ENCODE measurements at places on chromosomes 6 and 20.

DNA sequence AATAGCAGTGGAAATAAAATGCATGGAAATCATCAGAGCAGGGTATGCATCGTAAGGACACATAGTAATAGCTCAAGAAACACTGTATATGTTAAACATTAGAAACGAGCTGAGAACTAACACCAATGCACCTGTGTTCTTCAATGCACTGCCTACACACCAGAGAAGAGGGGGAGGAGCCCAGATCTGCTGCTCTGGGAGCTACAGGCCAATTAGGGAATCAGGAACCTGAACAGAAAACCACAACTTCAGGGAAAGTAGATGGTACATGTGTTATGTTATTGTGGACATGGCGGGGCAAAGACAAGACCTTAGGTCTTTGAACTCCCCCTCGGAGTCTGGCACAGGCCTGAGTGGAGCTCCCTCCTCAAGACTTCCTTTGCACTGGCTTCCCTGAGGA lies 39.7 kb downstream of the RIPOR3 start:
- DNase-seq = no peak

DNA sequence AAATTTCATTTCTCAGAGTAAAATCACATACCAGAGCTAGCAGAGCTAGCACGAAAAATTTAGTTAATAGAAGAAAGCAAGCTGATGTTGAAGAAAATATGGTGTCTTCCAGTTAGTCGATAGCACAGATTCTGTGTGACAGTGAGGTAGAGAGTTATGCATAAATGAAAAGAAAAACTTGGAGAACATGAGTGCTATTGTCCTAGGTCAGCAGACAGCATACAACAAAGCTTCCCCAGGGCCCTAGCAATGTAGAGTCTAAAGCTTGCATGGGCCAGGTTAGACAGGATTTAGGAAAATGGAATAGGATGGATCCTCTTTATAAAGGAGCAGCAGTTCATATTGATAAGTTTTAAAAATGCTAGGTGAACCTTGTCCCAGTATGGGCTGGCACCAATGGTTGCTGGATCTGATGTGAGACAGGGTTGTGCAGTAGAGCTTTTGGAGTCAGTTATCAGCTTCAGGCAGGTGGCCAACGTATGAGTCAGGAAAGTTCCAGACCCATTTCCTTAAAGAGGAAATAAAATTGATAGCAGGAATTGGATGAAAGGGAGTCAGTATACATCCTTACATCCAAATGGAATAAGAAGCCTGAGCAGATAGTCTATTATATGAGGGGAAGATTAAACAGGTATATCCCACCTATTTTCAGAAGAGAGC lies 277.2 kb downstream of the FRK start:
- DNase-seq = peak; percentile 19

DNA sequence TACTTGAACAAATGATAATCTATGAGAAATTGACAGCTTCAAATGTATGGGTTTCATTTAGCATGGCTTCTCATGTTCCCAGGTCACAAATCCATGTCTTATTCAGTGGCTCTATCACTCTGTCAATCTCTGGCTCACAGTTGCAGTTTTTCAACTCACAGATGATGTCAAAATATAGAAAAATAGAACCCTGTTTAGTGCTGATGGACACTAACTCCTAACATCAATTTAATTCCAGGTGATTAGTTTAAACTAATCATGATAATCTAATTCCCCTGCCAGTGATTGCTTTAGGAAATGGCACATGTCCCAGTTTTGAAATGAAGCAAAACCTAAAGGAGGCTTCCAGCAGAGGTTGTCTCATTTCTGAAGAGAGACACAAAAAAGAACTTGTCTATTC lies 13.0 kb downstream of the KHDC1 start:
- DNase-seq = no peak

- no peak for DNase-seq
Observed at GRCh38 chr6:101392586-101393230, 800 bp upstream of the GRIK2 start.

DNA sequence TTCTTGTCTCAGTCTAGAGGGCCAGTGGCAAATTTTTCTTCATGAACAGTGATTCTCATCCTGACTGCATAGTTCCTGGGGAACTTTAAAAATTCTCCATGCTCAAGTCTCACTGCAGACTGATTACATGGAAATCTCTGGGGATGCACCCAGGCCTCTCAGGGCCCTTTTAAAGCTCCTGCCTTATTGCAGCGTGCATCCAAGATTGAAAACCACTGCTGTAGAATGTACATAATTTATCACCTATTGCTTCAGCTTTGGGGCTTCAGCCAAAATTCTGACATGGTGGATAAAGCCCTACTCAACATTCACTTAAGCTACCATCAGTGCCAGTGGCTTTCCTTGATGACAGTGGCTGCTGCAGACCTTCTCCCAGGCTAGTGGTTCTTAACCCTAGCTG lies 143.8 kb downstream of the BTBD3 start:
- DNase-seq = no peak

DNA sequence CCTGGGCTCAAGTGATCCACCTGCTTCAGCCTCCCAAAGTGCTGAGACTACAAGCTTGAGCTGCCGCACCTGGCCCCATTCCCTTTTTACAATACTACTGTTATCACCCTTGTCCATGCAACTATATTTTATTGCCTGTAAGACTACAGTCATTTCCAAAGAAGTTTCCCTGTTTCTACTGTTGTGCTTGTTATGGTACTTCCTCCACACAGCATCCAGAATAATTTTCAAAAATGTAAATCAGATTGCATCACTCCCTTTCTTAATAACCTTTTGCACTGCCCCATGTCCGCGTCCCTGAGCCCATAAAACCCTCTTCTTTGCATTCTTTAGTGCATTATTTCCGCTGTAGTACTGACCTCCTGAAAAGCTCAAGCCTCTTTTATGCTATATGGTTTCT lies 128.9 kb upstream of the AKIRIN2 start:
- DNase-seq = no peak

- peak; percentile 11 for DNase-seq
Observed at GRCh38 chr6:36912030-36912454, 26.3 kb downstream of the C6orf89 start.

GRCh38 chr20:16556301-16556700 lies 16.9 kb downstream of the KIF16B start:
- no peak for DNase-seq

- peak; percentile 98 for DNase-seq
Observed at GRCh38 chr20:63740627-63741353, 1.2 kb downstream of the SLC2A4RG start.

DNA sequence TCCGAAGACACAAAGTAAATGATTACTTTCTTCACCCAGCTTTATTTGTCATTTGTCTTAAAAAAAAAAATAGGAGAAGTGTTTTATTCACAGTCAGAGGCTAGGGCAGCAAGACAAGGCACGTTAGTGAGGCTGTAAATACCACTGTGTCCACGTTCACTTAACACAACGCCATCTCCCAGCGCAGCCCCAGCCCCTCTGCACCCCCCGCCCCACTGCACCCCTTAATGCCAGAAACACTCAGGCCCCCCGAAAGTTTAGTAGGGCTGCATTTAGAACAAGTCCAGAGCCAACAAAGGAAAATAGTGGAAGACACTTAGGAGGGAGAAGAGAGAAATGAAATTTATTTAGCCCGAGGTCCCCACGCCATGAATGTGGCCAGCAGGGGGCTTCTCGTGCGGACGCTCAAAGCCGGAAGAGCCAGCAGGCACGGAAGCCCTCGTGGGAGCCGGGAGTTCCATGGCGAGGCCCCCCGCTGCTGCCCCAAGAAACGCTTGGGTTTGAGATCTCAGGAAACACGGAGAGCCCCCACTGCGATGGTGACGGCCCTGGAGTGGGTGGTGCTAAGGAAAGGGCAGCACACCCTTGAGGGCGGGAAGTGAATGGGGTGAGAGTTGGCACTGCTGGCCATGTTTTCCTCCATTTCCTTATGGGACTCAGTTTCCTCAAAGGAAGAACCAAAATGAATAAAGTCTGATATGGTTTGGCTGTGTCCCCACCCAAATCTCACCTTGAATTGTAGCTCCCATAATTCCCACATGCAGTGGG lies 50.2 kb downstream of the IYD start:
- peak; percentile 73 for DNase-seq

- no peak for DNase-seq
Observed at GRCh38 chr20:61799928-61800327, 265.8 kb downstream of the TAF4 start.

- DNase-seq = no peak
Observed at GRCh38 chr6:167570460-167571400, 245.8 kb downstream of the TTLL2 start.

GRCh38 chr6:6556738-6557503 lies 31.6 kb upstream of the LY86 start:
- DNase-seq = peak; percentile 50

GRCh38 chr6:25851961-25852360 lies 20.1 kb upstream of the SLC17A1 start:
- DNase-seq = no peak

DNA sequence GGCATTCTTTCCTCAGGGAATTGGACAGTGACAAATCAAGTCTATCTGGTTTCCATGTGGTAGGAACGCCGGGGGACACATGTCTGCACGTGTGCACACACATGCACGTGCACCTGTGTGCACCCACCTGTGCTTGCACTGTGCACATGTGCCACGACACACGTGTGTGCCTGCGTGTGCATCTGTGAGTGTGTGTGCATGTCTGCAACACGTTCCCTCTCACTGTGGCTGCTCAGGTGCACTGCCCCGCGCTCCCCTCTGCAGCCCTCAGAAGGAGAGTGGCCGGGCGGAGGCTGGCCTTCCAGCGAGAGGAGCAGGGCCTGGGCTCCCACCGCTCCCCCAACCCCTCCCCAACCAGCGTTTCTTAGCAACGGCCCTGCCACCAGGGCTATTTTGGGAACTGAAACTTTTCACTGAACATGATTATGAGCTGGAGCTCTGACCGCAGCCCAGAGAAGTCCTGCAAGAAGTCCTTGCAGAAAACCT lies 147.8 kb downstream of the PHACTR3 start:
- DNase-seq = no peak

- no peak for DNase-seq
Observed at GRCh38 chr6:135296715-135297114, 115.6 kb downstream of the MYB start.

DNA sequence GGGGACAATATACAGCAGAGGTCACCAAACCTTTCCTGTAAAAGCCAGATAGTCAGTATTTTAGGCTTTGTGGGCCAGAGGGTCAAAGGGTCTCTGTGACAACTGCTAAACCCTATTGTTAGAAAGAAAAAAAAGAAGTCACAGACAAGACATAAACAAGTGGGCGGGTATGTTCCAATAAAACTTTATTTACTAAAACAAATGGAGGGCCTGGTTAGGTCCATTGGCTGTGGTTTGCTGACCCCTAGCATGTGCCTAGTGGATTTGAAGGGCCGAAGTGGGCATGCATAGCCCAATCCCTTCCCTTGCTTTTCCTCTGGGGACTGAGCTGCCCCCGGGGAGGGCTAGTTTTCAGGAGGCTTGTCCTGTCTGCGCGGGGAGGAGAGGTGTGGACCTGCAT lies 78.9 kb downstream of the SULF2 start:
- no peak for DNase-seq

GRCh38 chr6:1312203-1312472 lies 240 bp downstream of the FOXQ1 start:
- DNase-seq = no peak

- DNase-seq = no peak
Observed at GRCh38 chr20:16224836-16225235, 348.4 kb downstream of the KIF16B start.

DNA sequence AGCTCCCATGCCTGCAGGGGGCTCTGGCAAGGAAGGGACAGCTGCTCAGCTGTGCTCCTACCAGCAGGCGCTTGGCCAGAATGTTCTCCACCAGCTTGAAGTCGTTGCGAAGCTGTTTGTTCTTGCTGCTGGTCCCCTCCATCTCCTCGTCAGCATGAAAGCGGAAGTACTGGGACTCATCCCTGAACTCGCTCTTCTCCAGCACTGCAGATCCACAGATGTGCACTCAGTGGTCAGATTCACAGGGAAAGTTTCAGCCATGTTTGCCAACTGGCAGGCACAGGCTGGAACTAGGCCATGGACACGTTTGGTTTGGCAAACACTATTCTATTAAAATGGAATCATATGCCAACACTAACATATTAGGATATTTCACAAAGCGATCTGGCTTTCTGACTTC lies 167.9 kb downstream of the PREX1 start:
- no peak for DNase-seq

DNA sequence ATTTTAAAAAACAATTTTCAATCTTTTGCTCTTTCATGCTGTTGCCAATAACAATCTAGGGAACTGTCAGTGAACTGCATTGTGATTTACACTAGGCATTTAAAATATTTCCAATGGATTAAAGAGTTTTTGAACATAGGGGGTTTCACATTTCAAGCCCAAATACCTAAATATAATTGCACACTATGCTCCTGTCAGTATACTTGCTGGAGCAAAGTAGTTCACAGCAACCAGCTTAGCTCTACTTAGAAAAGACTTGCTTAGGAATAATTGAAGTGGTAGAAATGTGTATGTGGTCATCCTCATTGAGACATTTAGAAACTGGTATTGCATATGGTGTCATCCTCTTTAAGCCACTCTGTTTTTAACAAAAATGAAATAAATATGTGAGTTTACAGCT lies 41.7 kb upstream of the REV3L start:
- DNase-seq = no peak

GRCh38 chr6:167580619-167580911 lies 246.1 kb upstream of the AFDN start:
- no peak for DNase-seq

GRCh38 chr6:119575721-119576120 lies 226.2 kb upstream of the MAN1A1 start:
- no peak for DNase-seq

GRCh38 chr6:159351707-159352106 lies 182.5 kb downstream of the FNDC1 start:
- DNase-seq = no peak

- DNase-seq = no peak
Observed at GRCh38 chr6:127515234-127515793, 3.8 kb downstream of the MTCL3 start.

DNA sequence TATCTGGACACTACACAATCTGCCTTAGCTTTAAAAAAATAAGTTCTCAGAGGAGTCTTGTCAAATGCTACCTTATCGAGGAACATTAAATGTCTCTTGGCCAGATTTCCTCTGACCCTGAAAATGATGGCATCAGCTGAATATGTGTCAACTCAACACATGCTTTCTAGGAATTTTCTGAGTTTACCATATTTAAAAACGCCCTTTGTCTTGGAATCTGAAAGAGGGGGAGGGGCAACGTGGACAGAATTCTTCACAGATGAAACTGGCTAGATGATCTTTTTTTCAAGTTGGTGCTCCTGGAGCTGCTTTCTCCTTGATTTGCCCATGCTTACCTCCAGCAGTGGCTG lies 5.1 kb downstream of the SOX4 start:
- DNase-seq = no peak

- no peak for DNase-seq
Observed at GRCh38 chr6:151498327-151498726, 4.5 kb downstream of the CCDC170 start.

GRCh38 chr6:164097056-164097455 lies 682.5 kb downstream of the QKI start:
- no peak for DNase-seq

GRCh38 chr6:169527306-169527705 lies 174.5 kb downstream of the WDR27 start:
- no peak for DNase-seq
